ENCODE measurements at places on chromosomes 1 and 21.

DNA sequence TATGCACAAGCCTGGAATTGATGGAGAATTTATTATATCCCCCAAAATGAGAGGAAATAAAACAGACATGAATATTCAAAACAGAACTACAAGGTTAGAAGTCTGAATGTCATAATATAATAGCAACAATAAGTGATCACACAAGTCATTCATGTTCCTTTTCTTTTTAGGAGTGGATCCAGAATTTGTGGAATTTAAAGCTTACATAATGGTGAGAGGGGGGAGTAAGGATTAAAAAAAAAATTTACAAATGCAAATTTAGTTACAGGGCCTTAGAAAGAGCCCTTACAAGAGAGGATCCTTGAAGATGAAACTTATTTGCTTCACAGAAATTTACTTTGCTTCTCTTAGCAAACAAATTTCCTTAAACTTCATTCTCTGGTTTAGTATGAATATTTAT lies 716.1 kb upstream of the CXADR start:
- DNase-seq, result no peak

- no peak for DNase-seq
These were observed 93.4 kb upstream of the CSF3R start for GRCh38 chr1:36576118-36576517.

DNA sequence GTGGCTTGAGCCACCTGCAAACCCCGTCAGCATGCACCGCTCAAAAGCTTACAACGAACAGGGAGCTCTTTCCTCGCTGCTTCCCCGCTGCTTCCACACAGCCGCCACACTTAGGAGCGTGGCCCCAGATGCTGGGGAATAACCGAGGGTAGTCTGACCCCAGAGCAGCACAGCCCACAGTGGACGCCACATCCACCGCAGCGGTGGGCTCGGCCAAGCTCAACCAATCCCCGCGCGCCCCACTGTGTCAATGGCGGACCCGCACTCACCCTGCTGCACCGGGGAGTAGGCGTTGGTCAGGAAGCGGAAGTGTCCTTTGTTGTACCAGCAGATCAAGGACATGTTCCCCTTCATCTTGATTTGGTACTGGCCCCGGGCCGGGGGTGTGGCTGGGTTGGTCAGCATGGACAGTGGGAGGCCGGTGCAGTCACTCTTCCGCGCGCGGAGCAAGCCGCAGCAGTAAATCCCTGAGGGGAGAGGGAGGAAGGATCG lies 93.5 kb downstream of the PGBD5 start:
- DNase-seq, result no peak

DNA sequence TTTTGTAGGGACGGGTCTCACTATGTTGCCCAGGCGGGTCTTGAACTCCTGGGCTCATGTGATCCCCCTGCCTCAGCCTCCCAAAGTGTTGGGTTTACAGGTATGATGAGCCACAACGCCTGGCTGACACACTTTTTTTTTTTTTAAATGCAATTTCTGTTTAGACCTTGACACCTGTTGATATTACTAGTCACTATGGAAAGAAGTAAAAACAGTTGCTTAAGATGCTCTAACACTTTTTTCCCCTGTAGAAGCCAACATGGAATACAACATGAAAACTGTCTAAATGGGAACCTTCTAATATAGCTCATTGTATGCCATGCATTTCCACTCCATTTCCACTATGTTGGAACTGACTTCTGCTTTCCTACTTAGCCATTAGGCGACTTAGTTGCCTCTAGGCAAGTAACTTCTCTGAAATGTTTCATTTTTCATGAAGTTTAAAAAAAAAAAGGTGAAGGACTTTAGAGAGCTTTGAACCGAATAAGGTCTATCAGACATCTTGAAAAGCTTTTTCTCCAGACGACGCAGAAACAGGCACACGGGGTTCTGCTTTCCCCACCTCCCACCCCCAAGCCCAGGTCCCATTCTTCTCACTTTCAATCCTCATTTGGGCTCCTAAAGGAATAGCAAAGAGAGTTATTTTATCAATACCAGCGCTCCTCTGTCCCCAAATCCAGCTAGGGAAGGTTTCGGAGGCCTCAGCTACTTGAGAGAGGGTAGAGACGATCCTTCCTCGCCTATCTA lies 648 bp upstream of the DR1 start:
- DNase-seq, result no peak

DNA sequence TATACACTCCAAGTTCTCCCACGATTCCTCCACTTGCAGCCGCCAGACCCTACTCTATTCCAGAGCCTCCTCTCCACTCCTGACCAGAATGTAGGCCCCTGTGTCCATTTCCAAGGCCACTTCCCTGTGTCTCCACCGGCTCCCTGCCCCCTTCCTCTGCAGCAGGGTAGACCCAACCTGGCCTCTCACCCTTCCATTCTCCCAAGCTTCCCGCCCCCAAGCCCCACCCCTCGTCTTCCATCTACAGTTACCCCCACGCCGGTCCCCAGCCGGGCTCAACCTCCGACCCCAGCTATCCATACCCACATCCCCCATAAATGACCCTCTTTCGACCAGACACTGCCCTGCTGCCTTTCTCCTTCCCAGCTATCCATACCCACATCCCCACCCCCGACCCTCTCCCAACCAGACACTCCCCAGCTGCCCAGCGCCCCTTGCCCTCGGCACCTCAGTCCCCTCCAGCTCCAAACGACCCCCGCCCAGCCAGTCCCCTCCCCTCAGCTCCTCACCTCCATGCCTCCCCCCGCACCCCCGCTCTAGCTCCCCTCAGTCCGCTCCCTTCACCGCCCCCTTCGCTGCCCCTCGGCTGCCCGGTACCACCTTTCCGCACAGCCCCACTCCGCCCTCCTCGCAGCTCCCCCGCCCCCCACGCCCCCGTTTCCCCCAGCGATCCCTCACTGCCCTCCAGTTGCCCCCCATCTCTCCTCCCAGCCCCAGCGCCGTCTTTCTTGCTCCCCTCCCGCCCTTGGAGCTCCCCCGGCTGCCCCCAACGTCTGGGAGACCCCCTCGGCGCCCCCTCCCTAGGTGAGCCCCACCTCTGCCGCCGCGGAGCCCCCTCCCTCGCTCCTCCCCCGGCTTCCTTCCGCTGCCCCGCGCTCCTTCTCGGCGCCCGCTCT lies 670 bp downstream of the RAB3B start:
- DNase-seq, result no peak

DNA sequence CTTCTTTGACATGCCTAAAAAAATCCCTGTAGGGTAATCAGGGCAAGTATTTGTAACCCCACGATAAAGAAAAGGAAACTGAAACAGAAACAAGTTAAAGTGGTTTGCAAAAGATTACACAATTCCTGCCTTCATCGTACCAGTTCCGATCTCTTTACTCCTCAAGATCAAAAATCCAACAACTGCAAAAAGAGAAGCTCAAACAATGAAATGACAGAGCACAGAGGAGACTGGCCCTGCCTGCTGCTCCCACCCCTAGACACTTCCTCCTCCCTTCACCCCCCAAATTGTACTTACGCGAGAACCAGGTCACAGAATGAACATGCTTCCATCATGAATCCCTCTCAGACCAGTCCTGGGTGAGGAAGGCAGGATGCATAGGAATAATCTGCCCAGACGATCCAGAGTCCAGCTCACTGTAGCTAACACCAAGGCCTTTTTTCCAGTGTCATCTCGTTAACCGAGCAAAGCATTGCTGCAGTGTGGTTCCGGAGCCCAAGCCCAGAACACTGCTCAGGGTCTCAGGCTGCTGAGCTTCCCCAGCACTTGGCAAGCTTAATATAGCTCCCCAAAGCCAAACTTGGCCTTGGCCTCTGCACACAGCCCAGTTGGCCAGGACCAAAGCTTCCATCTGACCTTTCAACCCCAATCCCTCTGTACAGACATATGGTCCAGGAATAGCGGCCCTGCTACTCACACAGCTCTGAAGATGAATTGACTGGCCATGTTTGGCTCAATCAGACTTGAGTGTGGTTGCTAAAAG lies 20.3 kb downstream of the RXRG start:
- no peak for DNase-seq

DNA sequence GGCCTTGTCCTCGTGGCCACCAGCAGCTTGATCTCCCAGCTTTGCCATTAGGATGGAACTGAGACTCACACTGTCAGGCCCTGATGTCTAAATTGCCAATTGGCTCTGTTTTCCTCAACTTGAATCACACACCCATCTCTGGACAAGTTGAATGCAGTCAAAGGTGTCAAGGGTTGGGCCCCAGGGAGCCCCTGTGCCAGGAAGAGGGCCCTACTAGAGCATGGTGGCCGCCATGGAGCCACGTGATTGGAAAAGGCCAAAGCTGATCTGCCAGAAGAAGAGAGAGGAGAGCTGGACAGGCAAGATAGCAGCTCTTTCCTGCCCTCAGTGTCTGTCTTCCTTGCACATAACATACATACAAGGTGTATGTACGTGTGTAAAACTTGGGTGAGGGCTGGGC lies 54.9 kb upstream of the NEK2 start:
- DNase-seq, result no peak

DNA sequence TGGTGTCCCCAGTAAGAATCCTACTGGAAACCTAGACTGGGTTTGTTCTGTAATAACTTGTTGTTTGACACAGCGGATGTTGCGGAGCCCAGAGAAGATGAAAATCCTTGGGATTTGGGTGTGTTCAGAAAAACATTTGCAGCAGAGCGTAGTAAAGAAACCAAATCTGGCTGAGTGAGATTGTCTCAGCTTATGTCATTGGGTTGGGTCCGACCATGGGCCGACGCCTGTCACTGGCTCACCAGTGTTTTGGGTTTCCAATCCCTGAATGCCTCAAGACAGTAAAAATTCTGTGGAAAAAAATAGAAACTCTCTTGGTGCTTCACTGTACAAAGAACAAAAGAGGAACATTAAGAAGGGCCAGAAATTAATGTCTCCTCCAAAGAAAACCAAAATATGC lies 146.3 kb downstream of the TPR start:
- DNase-seq, result no peak

DNA sequence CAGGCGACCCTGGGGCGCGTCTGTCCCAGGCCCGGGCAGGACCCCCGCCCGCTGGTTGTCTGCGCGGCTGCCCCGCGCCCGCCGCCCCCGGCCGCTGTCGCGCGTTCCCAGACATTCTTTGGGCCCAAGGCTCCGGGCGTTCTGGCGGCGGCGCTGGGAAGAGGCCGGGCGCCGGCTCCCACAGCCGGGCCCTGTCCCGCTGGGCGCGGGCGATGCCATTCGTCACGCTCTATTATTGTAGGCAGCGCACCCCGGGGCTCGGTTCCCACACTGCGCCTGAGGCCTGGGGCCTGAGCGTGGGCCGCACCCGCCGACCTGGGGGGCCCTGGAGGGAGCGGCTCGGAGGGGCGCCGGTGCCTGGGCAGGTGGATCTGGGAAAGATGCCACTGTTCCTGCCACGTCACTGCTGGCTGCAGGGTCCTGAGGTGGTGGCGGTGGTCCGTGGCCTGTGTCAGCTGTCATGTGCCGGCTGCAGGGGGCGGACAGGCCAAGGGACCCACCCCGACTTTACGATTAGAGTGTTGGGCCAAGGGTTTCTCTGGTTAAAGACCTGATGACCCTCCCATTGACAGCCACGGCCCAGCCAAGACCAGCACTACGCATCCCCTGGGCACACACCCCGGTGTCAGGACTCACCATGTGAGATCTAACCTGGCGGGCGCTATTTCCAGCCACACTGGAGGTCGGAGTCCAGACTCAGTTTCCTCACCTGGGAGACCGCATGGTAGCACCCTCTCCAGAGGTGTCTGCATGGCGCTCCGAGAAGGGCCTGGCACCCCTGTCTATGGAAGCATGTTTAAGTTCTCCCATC lies 55.1 kb upstream of the ADARB1 start:
- no peak for DNase-seq

GRCh38 chr1:161879261-161879660 lies 113.1 kb downstream of the ATF6 start:
- DNase-seq, result no peak

DNA sequence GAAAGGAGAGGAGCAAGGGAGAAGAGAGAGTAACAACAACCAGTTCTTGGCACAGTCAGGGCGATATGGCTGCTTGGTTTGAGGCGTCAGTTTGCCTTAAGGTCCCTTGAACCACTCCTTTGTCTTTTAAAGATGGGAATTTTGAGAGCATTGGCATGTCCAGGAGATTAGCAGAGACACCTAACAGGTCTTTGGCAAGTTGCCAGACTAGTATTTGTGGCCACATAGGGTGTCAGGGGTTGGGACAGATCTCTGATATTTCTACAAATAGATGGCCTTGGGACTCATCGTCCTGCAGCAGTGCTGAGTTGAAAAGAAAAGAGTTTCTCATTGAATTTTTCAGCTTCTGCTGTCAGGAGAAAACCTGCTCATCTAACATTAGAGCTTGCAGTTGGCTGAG lies 55.3 kb upstream of the KCND3 start:
- DNase-seq, result no peak

DNA sequence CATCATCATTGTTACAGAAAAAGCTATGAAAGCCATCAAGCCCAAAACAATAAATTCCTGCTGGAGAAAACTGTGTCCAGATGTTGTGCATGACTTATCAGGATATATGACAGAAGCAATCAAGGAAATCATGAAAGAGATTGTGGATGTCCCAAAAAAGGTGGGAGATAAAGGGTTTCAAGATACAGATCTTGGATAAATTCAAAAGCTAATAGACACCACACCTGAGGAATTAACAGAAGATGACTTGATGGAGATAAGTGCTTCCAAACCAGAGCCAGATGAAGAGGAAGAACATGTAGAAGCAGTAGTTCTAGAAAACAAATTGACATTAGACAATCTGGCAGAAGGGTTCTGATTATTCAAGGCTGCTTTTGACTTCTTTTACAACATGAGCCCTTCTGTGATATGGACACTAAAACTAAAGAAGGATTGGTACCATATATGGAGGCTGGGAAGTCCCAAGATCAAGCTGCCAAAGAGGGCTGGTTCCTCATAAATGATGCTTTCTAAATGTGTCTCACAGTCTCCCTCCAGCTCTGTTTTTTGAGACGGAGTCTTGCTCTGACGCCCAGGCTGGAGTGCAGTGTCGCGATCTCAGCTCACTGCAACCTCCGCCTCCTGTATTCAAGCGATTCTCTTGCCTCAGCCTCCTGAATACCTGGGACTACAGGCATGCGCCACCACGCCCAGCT lies 32.1 kb upstream of the LRIG2 start:
- no peak for DNase-seq

DNA sequence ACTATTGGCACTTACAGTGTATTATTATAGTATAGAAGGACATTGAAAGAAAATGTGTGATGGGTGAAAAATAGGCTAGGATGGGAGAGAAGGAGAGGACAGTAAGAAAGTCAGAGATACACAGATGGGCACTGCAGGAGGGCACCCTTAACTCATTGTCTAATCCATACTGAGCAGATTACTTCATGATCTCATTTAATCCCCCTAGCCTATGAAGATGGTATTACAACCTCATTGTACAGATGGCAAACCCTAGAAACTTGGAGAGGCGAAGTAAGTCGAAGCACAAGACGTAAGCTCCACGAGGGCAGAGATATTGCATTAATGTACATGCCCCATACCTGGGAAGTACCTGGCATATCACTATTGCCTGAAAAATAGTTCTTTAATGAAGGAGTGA lies 346.9 kb upstream of the DAB1 start:
- no peak for DNase-seq

DNA sequence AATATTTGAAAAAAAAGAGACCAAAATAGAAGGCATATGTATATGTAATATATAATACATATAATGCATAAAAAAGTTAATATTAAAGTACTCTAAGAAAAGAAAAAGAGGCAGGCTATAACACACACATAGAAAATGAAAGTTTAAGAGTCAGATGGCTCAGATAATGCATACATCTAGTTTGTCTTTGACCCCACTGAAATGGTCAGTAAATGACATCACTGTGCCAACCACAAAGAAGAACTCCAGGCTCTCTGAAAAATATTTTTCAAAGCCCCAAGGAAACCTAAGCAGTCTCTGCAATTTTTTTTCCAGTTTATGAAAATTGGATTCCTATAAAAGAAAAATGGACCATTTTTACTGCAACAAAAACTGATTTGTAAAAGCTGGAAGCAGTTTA lies 55.4 kb upstream of the SCYL3 start:
- no peak for DNase-seq
